ENCODE measurements at places on chromosomes 7 and 10.

DNA sequence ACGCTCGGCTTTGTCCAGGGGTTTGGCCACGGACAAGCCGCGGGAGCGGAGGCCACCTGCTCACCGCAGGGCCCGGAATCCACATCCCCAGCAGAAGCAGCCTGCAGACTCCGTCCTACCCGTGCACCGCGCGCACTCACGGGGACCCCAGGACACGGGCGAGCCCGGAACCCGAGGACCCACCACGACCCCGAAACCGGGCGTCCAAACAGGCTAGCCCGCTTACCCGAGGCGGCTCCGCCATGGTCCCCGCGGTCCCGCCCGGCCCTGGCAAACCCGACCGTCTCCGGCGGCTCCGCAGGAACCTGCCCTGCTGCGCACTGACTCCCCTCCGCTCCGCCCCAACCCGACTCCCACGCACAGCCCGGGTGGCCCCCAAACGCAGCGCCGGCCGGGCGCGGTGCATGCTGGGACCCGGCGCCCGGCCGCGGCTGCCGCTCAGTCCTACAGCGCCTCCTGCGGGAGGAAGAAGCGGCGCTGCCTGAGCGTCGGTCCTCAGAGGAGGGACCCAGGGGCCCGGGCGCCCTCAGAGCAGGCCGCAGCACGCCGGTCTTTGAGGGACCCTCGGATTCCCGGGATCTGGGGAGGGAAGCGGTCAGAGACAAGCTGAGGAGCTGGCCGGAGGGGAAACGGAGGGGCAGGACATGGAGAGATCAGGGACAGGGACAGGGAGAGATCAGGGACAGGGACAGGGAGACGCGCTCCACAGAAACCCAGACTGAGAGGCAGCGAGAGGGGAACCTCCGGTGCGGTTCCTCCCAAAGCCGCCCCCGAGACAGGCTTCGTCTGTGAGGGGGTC lies at the start of gene ZNF786:
ZNF786 (minus strand) TSS at position 322 of the 799 bp plus-strand sequence; CDS start at position 244, 78 bp downstream.
- DNase-seq: peak; percentile 84

DNA sequence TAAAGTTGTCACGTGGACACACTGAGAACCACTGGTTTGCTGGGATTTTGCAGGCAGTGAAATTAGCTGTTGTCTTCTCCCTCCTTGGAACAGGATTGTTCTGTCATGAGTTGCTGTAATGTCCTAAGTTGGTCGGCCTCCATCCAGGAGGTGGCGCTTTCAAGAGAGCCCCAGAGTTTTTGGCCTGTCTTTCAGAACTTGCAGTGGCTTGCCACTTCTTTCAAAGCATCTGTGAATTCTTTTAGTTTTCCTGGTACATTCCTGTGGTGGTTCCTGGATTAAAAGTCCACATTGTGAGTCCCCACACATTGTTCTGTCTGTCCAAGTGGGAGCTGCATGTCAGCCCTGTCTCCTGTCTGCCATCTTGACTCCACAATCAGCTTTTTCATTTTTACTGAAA lies 133.8 kb downstream of the PON1 start:
- no peak for DNase-seq

DNA sequence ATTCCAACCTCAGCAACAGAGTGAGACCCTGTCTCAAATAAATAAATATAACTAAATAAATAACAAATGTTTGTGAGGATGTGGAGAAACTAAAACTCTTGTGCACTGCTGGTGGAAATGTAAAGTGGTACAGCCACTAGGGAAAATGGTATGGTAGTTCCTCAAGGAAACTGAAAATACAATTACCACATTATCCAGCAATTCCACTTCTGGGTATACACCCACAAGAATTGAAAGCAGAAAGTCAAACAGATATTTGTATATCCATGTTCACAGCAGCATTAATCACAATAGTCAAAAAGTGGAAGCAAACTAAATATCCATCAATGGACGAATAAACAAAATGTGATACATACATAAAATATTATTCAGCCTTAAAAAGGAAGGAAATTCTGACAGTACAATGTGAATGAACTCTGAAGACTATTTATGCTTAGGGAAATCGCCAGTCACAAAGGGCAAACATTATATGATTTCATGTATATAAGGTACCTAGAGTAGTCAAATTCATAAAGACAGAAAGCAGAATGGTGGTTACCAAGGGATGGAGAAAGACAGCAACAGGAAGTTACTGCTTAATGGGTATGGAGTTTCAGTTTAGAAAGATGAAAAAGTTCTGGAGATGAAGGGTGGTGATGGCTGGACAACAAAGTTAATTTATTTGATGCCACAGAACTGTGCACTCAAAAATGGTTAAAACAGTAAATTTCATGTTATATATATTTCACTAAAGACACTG lies 9.8 kb downstream of the ARHGAP12 start:
- DNase-seq: no peak

DNA sequence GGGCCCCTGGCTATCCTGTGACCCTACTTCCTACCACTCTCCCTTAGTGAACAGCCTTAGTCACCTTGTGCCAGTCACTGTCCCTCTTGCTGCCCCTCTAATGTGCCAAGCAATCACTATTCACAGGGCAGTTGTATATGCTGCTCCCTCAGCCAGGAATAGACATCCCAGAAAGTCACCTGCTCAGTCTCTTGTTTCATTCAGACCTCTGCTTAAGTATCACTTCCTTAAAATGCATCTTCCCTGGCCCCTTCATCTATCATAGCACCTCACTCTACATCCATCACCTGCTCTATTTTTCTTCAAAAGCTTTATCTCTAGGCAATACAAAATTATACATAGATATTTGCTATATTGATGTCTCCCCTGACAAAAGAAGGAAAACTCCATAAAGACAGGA lies 328.4 kb upstream of the NFE2L3 start:
- no peak for DNase-seq

DNA sequence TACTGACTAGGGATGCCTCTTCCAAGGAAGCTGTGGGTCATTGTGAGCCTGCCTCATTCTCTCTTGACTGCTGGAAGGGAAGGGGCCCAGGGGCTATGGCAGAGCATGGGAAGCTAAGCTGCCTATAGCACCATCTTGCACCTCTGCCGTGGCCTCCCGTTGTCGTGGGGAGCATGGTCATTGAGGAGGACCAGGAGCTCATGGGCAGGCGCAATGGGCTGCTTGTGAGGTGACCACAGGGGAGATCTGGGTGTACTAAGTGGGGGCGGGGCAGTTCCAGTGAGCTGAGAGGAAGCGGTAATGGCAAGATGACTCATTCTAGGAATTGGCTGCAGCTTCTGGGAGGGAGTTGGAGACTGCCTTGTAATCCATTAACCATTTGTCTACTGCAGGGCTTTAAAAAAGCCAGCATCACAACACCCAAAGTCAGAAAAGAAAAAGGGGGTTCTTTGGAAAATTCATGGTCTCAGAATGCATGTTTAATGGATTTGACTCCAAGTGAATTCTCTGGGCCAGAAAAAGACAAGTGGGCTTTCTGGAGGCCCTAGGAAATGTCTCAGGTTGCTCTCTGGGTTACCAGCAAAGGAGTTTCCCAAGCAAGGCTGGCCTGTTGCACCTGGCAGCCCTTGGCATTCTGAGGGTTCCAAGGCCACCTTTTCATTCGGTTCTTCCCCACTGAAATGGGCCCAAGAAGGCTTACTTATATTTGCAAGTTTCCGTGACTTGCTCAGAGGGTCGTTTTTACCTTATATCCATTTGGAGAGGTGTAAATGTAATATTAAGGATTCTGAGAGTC lies 3.6 kb downstream of the DUSP5 start:
- no peak for DNase-seq

DNA sequence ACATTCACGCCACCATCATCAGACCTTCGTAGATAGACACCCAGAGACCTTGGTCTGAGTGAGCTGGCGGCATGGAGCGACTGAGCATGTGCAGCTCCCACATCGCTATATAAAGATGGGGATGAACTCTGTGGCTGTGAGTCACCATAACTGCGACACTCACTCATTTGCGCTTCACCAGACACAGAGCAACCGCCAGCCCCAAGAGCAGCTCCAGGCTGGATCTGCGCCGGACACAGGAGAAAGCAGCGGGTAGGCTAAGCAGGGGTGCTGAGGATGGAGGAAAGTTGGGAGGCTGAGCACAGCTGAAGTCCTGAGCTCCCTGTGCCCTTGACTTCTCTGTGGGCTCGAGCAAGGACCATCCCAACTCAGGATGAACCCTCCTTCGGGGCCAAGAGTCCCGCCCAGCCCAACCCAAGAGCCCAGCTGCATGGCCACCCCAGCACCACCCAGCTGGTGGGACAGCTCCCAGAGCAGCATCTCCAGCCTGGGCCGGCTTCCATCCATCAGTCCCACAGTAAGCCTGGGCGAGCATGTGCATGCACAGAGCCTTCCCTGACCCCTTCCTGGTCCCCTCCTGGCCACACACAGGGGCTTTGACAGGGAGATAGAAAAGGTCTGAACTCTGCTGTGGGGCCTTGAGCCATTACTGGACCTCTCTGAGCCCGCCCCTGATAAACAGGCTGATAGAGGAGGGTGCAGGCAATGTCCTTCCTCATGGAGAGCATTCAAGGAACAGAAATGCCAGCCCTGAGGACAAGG lies at the start of gene OPN4:
OPN4 (plus strand) TSS at position 137 of the 762 bp plus-strand sequence; CDS start at position 374, 237 bp downstream.
- no peak for DNase-seq

- DNase-seq: no peak
Measured at GRCh38 chr7:155465761-155466141, 7.8 kb downstream of the EN2 start.

GRCh38 chr7:109844362-109844761 lies 1246.6 kb upstream of the LRRN3 start:
- DNase-seq: no peak
